D721Med (cell line): ENCODE measurements at places on chromosomes 12 and 14.

GRCh38 chr12:66879409-66879808 is 200.5 kb upstream of the GRIP1 start:
- no peak for DNase-seq

DNA sequence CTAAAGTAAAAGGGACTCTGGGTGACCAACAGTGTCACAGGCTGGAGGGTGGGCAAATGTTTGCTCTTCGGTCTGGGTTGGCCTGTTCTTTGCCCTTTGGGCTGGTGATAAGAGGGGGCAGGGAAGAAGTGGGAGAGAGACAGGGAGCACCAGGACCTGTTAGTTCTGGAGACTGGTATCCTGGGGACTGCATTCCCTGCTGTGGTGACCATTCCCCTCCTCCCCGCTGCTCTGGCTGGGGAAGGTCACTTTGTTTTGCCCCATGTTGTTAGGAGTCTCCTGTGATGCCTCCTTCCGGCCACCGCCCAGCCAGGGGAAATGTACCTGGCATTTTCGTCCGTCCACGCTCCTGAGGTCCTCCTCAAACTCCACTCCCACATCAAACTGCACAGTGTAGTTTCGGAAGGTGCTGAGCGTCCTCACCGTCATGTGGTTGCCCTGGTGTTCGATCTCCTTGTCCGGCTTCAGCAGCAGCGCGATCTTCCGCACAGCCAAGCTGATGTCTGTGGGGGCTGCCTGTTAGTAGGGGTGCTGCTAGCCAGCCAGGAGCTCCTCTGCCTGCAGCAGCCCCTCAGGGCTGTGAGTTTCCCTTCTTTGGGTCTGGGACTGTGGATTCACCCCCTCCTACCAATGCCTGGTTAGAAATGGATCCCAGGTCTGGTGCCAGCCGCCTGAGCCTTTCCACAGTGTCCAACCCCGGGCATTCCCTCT is 618 bp downstream of the RBP5 start:
- no peak for DNase-seq

DNA sequence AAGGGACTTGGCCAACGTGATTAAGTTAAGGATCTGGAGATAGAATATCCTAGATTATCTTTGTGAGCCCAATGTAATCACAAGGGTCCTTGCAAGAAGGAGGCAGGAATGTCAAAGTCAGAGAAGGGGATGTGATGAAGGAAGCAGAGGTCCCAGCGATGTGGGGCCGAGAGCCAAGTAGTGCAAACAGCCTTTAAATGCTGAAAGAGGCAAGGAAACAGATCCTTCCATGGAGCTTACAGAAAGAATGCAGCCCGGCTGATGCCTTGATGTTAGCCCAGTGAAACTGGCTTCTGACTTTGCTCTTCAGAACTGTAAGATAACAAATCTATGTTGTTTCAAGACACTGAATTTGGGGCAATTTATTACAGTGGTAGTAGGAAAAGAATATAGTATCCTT is 74.9 kb downstream of the NEDD1 start:
- DNase-seq: no peak

- no peak for DNase-seq
Observed at GRCh38 chr12:102958830-102959176, 1.3 kb downstream of the ASCL1 start.

DNA sequence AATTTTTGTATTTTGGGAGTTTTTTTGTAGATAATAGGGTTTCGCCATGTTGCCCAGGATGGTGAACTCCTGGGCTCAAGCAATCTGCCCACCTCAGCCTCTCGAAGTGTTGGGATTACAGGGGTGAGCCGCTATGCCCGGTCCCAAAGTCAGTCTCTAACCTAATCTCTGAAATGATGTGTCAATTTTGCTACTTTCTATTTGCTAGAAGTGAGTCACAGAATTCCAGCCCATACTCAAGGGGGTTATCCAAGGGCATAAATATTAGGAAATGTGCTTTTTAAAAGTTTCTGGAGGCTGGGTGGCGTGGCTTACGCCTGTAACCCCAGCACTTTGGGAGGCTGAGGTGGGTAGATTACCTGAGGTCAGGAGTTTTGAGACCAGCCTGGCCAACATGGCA is 40.5 kb downstream of the RESF1 start:
- no peak for DNase-seq

GRCh38 chr14:95655461-95655860 is 30.8 kb upstream of the TCL1B start:
- DNase-seq: no peak

- DNase-seq: no peak
Observed at GRCh38 chr12:58647495-58647894, 272.8 kb downstream of the LRIG3 start.

- no peak for DNase-seq
Observed at GRCh38 chr12:873954-874353, 75.5 kb downstream of the RAD52 start.

DNA sequence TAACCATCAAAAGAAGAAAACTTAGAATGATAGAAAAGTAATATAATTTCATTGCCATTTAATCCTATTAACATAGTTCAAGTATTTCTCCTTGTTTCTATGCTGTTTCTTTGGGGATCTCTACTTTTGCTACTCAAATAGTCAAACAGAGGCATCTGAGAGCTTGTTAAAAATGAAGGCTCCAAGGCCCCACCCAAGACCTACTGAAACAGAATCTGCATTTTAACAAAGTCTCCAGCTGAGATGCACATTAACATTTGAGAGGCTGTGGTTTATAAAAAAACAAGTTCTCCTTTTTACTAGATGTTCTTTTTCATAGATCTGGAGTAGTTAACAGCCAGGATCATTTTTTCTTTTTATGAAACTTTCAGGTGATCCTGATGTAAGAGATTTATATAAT is 31.8 kb downstream of the PPFIA2 start:
- no peak for DNase-seq
